Left lobe of liver (tissue), 2 donors: ENCODE measurements at places on chromosomes 6 and 20.

- DNase-seq = no peak
Observed at GRCh38 chr6:13851803-13852202, 37.4 kb upstream of the MCUR1 start.

GRCh38 chr6:55825402-55826051 is 49.9 kb downstream of the BMP5 start:
- DNase-seq = no peak

DNA sequence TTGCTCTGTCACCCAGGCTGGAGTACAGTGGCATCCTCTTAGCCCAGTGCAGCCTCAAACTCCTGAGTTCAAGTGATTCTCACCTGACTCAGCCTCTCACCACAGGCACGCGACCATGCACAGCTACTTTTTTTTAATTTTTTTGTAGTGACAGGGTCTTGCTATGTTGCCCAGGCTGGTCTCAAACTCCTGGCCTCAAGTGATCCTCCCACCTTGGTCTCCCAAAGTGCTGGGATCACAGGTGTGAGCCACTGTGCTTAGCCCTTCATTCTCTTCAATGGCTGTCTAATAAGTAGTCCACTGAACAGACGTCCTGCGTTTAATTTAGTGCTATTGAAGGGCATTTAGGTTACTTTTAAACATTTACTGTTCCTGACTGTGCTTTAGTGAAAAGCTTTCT is 27.3 kb downstream of the KDM1B start:
- no peak for DNase-seq

GRCh38 chr6:113857556-113858479 is 673 bp downstream of the MARCKS start:
- no peak for DNase-seq

GRCh38 chr6:38432079-38432478 is 207.7 kb downstream of the BTBD9 start:
- DNase-seq = no peak

GRCh38 chr20:38168791-38169589 is 3.9 kb upstream of the TGM2 start:
- peak; percentile 85 for DNase-seq

- DNase-seq = peak; percentile 36
Observed at GRCh38 chr20:25061821-25062530, 4.0 kb upstream of the ACSS1 start.
